ENCODE measurements at places on chromosomes 12 and 14. TPM values are rescaled to one million over a fixed set of nuclear protein-coding genes. Genes with fewer than 3 reads are reported as not detected.

SVOP gene
- not detected for polyA plus RNA-seq

IRF2BPL gene
- polyA plus RNA-seq, result 4.9 TPM

ETNK1 gene
- polyA plus RNA-seq, result 20.0 TPM

ZNF705A gene
- not detected for polyA plus RNA-seq

ARHGAP9 gene
- polyA plus RNA-seq, result 0.48 TPM

POTEG gene
- polyA plus RNA-seq, result not detected

GRCh38 chr12:124954771-124955170 is 34.2 kb downstream of the DHX37 start:
- no peak for DNase-seq

DNA sequence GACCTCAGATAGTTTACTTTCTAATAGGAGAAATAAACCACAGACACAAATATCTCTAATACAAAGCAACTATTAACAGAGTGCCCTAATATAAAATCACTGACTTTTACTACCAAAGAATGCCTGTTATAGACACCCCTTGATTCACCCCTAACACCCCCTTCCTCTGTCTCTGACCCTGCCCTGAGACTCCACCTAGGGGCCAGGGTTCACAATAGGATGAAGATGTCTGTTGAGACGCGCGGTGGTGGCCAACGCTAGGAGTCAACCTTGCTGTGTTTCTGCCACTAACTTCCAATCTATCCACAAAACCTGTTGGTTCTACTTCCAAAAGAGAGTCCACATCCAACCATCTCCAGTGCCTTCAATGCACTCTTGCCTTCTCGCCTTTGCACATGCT is 10.9 kb upstream of the TC2N start:
- no peak for DNase-seq

DNA sequence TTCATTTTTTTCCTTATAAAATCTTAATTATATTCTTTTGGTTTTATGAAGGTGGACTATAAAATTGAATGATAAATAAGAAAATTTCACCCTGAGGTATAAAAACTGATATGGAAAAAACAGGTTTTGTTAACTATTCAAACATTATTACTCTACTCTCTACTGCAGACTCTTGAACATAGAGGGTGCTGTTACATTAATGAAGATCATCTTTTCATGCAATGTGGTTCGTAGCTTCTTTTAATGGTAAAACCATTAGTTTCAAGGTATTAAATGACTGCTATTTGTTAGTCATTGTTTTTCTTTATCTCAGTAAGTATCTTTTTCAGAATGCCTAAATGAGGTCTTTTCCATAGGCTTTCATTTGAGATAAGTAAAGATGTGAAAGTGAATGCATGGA is 510.4 kb downstream of the SLC16A7 start:
- peak; percentile 45 for DNase-seq

DNA sequence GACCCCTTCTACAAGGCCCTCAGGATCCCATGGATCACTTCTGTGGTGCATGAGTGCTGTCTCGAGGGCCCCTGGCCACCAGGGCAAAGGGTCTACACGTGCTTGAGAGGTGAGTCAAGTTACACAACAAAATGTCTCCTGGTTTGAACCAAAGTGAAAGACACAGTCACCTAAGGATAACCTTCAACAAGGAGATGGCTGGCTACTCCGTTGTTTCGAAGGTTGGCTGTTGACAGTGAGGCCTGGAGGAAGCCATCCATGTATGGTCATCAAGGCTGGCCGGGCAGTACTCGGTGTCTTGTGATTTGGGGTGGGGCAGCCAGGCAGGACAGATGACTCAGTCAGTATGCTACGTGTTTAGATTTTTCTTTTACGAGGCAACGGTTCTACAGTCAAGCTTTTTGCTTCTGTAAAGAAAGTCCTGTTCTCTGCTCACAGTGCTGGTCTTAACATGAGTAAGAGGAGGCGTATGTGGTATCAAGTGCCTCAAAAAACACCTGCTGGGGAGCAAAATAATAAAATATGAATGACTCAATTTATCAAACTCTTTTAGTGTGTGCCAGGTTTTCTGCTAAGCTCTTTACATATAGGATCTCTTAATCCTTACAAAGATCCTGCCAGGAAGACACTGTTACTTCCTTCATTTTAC is 18.0 kb upstream of the NT5DC3 start:
- peak; percentile 97 for DNase-seq

- DNase-seq, result peak; percentile 99
Observed at GRCh38 chr14:101927859-101928258, 36.5 kb upstream of the DYNC1H1 start.
